Smooth muscle cell of the pulmonary artery (primary cell): ENCODE measurements at places on chromosomes 4 and X. TPM values are rescaled to one million over a fixed set of nuclear protein-coding genes. Genes with fewer than 3 reads are reported as not detected.

Gene TMEM31
- not detected in 2 replicates for total RNA-seq

Gene MND1
- 0.79 and 1.7 TPM in 2 replicates for total RNA-seq

Gene PAGE1
- not detected in 2 replicates for total RNA-seq

Gene PRDM8
- 4.9 and 6.8 TPM in 2 replicates for total RNA-seq

Gene PFKFB1
- 0.03 and 0.07 TPM in 2 replicates for total RNA-seq

Gene SLC2A9
- 2.4 and 3.8 TPM in 2 replicates for total RNA-seq

Gene SSX1
- total RNA-seq, result not detected in 2 replicates

Gene MBNL3
- 1.3 TPM in 2 replicates for total RNA-seq

Gene KCND1
- total RNA-seq, result 2.3 and 2.8 TPM in 2 replicates

Gene TSPAN5
- total RNA-seq, result 36.9 and 53.8 TPM in 2 replicates

Gene ANKRD50
- total RNA-seq, result 59.8 and 66.8 TPM in 2 replicates

Gene ARHGEF9
- total RNA-seq, result 16.1 and 16.2 TPM in 2 replicates

Gene PWWP3B
- total RNA-seq, result 0.13 and 0.66 TPM in 2 replicates

Gene DMRTC1
- not detected in 2 replicates for total RNA-seq

Gene DDIT4L
- total RNA-seq, result 5.0 and 17.8 TPM in 2 replicates

Gene S100P
- total RNA-seq, result not detected in 2 replicates

Gene ATP1B4
- total RNA-seq, result not detected in 2 replicates

Gene RNF128
- 2.3 and 6.7 TPM in 2 replicates for total RNA-seq

Gene SPANXD
- total RNA-seq, result not detected in 2 replicates

Gene FAM184B
- total RNA-seq, result 0.07 and 0.10 TPM in 2 replicates

Gene ADAMTS3
- 3.8 and 5.0 TPM in 2 replicates for total RNA-seq

Gene IL3RA
- 0.07 TPM in 1 of 2 replicates, not detected in the other for total RNA-seq

Gene IDH3G
- 51.0 and 63.9 TPM in 2 replicates for total RNA-seq

Gene CDX4
- total RNA-seq, result not detected in 2 replicates

Gene HMGN5
- total RNA-seq, result 0.50 and 0.91 TPM in 2 replicates

Gene SERTM2
- 0.03 TPM in 1 of 2 replicates, not detected in the other for total RNA-seq

Gene MFAP3L
- 7.2 and 14.3 TPM in 2 replicates for total RNA-seq

Gene GUCY1A1
- total RNA-seq, result 0.69 and 3.2 TPM in 2 replicates
